Stimulated activated CD8-positive, alpha-beta memory T cell treated with anti-CD3 and anti-CD28 coated beads, Interleukin-2, amount 100 ng/mL, for 48 hours (primary cell): ENCODE measurements at places on chromosomes 11 and 22.

- no peak for DNase-seq
Measured at GRCh38 chr11:9109858-9110731, 18.7 kb upstream of the SCUBE2 start.

DNA sequence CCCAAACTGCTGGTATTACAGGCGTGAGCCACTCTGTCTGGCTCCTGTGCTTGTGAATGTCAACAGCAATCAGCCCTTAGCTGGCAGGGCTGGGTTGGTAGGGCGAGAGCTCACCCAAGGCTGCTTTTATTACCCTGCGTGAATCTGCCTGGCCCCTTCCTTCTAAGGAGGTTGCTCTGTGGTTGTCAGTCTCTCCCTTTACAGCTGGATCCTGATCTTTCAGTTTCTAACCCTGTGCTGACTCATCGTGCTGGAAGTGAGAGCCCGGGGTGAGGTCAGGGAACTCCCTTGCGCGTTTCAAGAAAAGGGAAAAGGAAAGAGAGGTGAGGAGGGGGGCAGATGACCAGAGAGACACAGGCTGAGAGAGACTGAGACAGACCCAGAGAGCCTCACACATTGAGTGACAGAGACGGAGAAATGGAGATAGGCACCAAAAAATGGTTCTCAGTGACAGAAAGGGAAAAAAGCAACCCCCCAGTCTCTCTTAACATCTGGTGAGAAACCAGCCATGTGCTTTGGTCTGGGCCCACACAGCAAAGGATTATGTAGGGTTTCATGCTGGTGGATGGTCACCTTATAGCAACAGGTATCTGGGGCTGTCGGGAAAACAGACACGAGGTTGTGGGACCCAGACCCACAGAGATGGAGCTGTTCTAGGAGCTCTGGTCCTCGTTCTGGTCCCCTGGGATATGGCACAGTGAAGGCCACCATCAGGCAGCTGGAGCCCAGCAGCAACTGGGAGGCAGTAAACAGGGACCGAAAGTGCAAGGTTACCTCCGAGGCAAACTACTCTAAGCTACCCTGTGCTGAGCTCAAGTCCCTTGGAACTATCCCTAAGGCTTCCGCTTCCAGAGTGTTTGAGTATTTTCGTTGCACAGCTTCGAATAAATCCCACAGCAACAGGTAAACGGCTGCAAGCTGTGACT lies 2.5 kb downstream of the TCN2 start:
- DNase-seq: no peak

- DNase-seq: no peak
Measured at GRCh38 chr11:116166573-116167465, 606.0 kb downstream of the BUD13 start.

DNA sequence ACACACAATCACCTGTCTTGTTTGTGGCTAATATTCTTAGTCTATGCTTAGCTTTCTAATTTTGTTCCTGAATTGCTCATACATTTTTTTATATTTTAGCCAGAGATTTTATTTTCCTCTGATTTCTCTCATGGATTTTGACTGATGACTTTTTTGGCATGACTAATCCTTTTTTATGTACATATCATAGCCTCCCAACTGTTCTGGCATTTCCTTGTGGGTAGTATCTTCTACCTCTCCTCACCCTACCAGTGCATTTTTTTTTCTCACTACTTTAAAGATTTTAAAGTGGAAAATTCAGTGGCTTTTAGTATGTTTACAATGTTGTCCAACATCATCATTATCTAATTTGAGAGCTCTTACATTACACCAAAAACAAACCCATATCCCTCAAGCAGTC lies 84.4 kb upstream of the TENM4 start:
- DNase-seq: no peak

GRCh38 chr22:38250643-38251340 lies 22.0 kb downstream of the TMEM184B start:
- no peak for DNase-seq

GRCh38 chr11:118607401-118608359 lies at the start of gene PHLDB1:
Gene PHLDB1 (plus strand): TSS chr11:118607615. CDS start chr11:118613837, 6,222 bp downstream.
- peak; percentile 28 for DNase-seq

DNA sequence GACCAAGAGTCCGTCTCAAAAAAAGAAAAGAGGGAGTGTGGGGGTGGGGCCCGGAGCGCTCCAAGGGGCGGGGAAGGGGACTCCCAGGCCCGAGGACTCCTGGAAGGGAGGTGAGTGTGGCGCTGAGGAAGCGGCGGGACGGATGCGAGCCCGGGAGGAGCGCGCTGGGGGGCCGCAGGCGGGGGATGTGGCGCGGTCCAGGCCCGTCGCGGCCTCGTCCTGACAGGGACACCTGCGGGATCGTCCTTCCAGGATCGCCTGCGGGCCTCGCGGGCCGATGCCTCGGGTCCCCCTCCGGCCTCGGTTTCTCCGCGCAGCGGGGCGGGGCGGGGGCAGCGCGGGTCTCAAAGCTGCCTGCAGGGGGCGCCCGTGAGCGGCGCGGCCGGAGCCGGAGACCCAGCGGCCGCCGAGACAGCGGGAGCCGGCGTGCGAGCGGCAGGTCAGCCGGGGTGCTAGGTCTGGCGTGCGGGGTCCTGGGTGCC lies 3.8 kb upstream of the ADORA2A start:
- DNase-seq: peak; percentile 60

DNA sequence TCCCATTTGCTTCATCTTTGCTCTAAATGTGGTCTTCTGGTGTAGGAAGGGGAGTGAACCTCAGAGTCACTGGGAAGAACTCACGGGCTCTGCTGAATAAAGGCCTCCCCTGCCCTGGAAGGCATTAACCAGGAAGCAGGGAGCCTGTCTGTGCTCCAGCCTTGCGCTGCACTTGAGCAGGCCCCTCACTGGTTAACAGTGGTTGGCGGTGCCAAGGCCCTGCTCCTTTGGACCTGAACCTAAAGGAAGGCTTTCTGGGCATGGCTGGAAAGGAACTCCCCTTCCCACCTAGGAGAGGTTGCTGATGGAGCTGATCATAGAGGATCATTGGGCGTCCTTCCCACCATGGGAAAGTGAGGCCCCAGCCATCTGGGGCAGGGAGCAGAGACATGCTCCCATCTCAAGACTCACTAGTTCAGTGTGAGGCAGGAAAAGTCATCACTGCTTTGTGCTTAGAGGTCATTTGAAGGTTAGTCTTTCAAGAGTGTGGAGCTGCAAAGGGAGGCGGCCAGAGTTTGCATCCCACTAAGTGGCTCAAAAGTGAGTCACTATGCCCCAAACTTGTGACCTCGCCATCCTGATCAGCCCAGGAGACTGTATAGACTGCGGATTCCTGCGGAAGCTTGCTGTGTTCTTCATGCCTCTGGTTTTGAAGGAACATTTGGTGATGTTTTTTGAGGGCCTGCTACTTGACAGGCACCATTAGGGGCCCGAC lies 50.4 kb downstream of the DBX1 start:
- no peak for DNase-seq

DNA sequence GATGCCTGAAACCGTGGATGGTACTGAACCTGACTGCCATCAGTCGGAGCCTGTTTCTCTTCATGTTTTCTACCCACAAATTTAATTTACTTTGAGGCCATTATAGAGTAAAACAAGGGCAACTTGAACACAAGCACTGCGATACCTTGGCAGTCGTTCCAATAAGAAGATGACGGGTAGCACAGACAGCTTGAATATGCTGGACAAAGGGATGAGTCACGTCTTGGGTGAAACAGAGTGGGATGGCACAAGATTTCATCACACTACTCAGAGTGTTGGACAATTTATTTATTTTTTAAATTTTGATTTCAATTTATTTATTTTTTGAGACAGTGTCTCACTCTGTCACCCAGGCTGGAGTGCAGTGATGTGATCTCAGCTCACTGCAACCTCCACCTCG lies 5.7 kb downstream of the DIXDC1 start:
- no peak for DNase-seq

DNA sequence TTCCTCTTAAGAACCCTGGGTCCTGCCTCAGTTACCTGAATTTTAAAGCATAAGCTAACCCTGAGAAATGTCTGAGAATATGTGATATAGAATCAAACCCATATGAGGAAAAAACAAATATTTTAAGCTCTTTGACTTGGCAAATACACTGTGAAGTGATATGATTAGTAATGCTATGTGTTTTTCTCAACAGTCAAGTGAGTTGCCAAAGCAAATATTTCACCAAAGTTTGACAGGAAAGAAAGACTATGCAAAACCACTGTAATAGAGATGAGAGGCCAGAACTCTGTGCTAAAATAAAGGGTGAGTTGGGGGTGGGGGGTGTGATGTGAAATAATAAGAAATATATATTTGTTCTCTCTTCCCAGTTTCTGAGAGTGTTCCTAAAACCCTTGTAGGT lies 613.5 kb upstream of the CCDC179 start:
- DNase-seq: no peak

- no peak for DNase-seq
Measured at GRCh38 chr11:70851308-70851707, 401.1 kb downstream of the SHANK2 start.

- no peak for DNase-seq
Measured at GRCh38 chr11:109726061-109726460, 304.1 kb downstream of the C11orf87 start.

- DNase-seq: no peak
Measured at GRCh38 chr11:35302398-35302797, 117.0 kb downstream of the SLC1A2 start.

GRCh38 chr11:98561877-98562395 lies 458.8 kb upstream of the CNTN5 start:
- DNase-seq: no peak

GRCh38 chr22:40637183-40638150 lies 948 bp upstream of the MRTFA start:
- peak; percentile 32 for DNase-seq

DNA sequence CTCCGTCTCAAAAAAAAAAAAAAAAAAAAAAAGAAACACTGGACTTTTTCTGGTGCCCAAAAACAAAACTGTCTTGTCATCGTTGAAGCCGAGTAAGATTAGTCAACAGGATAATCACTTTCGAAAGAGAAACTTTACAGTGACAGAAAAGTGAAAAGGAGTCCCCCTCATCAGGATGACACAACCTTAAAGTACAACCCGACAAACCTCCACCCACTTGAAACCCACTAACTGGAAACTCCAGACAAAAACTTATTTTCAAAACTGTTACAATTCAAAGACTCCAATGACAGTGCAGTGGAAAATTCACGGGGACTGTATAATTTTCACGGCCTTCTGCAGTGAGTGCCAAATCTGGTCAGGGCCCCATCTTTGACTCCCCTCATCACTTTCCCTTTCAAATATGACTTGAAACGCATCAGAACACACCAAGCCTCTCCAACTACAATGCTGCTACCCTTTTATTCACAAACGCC lies 1.3 kb downstream of the DENND5A start:
- no peak for DNase-seq

DNA sequence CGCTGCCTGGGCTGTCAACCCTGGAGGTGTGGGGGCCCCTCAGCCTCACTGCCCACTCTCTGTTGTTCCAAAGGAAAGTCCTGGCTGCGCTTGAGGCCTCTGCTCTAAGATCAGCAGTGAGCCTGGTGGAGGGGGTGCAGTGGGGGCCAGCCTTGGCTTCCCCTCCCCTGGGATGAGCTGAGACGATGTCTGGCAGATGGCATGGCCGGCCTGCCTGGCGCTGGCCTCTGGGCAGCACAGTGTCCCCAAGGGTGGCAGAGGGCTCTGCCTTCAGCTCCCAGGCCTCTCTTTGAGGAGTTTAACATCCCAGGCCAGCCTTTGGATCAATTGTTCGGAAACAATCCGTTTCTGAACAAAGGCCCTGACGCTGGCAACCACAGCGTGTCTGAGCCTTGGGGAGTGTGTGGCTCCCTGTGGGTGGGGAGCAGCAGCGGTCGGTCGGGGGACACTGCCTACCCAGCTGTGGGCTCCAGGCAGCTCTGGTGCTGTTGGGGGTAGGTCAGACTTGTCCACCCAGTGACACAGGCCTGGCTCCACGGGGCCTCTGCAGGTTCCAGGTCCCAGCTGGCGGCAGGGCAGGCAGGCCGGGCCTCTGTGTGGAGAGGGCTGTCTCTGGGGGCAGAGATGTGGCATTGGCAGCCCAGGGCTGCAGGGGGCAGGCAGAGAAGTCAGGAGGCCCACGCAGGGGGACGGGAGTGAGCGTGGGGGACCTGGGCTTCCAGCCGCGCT lies 12.1 kb downstream of the TSPAN4 start:
- no peak for DNase-seq

- DNase-seq: no peak
Measured at GRCh38 chr11:45187375-45187774, 40.9 kb downstream of the PRDM11 start.

GRCh38 chr11:117473481-117474091 lies 145.9 kb downstream of the CEP164 start:
- no peak for DNase-seq

- no peak for DNase-seq
Measured at GRCh38 chr11:86952221-86952875, 2.8 kb downstream of the FZD4 start.

DNA sequence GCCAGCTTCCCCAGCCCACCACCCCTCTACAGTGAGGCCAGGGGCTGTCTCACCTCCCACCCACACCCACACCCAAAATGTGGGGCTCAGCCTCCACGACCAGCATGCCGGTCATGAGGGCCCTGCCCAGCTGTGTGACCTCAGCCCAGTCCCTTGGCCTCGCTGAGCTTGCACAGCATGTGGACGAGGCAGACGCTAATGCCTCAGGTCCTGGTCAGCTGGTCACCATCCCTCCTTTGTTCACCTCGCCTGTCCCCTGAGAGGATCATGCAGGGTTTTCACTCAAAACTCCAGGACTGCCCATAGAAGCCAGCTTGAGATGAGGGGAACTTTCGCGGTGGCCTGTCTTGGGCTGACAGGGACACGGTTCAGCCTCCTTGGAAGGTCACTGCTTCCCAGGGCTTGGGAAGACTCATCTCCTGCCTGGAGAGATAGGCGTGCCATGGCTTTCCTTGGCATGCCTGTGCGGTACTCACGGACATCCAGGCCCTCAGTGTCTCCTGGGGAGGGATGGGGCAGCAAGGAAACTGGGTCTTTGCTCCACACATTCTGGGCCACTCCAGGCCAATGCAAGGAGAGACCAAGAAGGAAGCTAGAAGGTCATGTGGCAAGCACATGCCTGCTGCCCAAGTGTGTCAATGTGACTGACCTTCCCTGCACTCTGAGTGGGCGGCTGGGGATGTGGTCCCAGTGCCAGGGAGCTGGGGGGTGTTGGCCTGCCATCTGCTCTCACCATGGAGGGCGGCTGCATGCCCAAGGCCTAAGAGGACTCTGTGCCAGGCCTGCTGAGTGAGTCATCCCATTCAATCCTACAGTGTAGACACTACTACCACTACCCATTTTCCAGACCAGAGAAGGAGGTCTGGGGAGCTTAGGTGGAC lies 3.2 kb upstream of the RTN4R start:
- DNase-seq: no peak

DNA sequence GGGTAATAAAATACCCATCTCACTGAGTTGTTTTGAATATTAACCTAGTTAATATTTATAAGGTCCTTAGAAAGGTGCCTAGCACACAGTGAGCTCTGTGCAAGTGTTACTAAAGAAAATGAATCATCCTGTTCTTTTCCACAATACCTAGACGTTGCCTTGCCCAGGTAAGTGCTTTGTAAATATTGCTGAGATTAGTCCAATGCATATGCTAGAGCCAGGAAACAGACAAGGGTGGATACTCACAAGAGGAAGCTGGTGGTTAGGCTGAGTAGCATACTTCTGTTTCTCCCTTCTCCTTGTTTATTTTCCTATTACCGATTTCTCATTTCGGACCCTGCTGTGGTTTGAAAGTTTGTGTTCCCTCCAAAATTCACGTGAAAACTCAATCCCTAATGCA lies 58.1 kb upstream of the BARX2 start:
- no peak for DNase-seq

- DNase-seq: no peak
Measured at GRCh38 chr11:92580908-92581307, 356.3 kb downstream of the FAT3 start.
